NCI-H774 (cell line): ENCODE measurements at places on chromosomes 4 and X.

GRCh38 chr4:70715097-70715496, 6.7 kb upstream of the RUFY3 start:
- DNase-seq: no peak

DNA sequence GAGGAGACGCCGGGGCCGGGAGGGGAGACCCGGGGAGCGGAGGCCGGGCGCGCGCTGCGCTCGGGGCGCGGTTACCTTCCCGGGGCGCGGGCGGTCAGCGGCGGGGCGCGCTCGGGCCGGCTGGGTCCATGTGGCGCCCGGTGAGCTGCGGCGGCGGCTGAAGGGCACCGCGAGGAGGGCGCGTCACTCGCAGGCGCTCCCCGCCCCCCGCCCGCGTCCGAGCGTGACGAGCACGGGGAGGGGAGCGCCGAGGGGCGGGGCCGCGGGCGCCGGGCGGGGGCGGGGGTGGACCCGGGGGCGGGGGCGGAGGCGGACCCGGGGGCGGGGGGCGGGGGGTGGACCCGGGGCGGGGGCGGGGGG, at the start of gene CPLX1:
TSS of gene CPLX1 (minus strand) at position 159 of the 360 bp plus-strand sequence. CDS start 1,607 bp downstream, outside the sequence.
- DNase-seq: peak; percentile 57

DNA sequence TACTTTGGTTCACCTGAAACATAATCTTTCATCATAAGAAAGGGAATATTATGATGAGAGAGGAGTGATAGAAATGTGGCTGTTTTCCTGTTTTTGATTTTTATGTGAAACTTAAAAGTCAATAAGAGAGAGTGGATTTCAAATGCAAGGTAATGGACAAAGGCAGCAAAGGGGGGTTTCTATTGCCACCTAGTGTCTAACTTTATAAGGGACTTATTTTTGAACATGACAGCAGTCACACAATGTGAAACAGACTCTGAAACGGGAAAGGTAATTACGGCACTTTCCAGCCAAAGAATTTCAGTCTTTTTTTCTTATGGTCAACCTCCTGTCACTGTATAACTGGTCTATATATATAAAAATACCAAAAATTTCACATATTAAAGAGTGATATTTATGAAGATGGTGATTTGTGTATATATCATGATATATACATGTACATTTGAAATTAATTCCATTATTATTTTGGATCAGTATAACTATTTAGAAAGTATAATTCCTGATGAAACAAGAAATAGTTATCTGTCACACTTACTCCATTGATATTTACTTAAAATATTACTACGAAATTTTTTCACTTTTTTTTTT, 127.1 kb downstream of the FBXO8 start:
- peak; percentile 46 for DNase-seq

- DNase-seq: peak; percentile 11
These were observed 34.3 kb downstream of the NLGN3 start for GRCh38 chrX:71178908-71179307.

DNA sequence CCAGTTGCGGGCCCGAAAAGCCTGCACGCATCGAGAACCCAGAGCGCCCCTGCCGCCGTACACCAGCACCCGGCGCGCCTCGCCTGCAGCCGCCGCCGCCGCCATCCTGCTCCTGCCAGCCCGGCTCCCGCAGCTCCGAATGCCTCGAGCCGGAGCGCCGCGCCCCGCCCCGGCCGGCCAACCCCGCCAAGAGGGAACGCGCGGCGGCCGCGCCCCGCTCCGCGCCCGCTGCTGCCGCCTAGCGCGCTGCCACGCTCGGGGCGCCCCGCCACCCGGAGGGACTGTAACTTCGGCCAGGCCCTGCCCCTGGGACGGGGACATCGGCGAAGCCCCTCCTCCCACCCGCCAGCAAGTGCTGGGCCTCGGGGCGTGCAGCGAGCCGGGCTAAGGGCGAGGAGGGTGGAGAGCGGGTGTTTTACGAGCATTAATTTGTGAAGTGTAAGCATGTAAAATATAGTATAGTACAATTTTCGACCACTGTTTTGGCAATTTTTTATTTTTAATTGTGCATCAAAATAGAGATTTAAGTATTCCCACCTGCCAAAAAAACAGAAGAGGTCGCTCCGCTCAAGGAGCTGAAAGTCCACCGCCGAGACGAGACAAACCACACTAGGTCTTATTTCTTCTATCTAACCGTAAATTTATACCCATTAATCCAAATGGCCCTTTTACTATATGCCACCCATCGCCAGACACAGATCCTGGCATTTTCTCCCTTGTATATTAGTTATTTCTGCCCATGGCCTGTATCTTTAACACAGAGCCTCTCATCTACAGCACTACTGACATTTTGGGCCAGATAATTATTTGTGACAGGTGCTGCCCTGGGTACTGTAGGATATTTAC, at the start of gene QDPR:
TSS of gene QDPR (minus strand) at position 141 of the 846 bp plus-strand sequence. CDS start at position 105, 36 bp downstream.
- DNase-seq: peak; percentile 76
